ENCODE measurements at places on chromosomes 12 and 14.

- no peak for DNase-seq
Measured at GRCh38 chr12:66679461-66680084, 697 bp upstream of the GRIP1 start.

DNA sequence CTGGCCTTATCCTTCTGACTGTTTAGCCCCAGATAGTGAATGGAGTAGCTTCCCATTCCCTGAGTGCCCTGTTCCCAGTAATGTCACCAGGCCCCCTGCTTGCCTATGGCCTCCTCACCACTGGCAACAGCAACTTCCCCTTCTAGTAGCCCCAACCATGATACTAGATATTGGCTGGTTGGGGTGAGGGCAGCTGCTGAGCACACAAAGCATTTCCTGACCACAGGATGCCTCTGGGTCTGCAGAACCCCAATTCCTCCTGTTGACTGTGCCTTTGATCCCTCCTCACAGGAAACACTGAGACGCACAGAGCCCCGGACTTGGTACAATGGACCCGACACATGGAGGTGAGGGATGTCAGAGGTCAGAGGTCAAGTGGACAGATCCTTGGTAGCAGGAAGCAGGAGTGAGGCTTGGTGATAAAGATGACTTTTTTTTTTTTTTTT is 597 bp downstream of the SOAT2 start:
- DNase-seq, result no peak

GRCh38 chr12:89524541-89525304 is at the start of gene GALNT4:
GALNT4 (minus strand) TSS chr12:89524796; CDS start chr12:89524549, 247 bp downstream.
- DNase-seq, result peak; percentile 84

- no peak for DNase-seq
Measured at GRCh38 chr14:76261371-76261811, 109.7 kb downstream of the GPATCH2L start.

All from activated T-cell treated with anti-CD3 and anti-CD28 coated beads, Interleukin-2, amount 50 U/mL, for 48 hours (primary cell).